ENCODE measurements at places on chromosomes 4 and X.

DNA sequence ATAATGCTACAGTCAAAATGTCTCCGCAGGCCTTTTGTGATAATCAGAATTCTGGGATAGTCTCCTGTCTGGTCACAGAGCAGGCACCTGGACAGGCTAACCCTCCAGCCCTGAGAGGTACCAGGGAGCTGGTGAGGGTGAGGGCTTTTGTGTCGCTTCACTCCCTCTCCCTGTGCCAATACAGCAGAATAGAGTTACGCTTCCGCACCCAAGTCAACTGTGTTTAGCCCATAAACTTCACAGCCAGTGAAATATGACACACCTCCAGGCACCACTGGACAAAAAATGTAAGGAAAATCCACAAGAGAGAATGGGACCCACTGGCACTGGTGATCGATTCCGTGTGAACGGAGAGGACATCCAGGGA is 1.3 kb downstream of the GAK start:
- no peak for DNase-seq

- DNase-seq: no peak
Observed at GRCh38 chrX:13014111-13015096, 30.0 kb downstream of the FAM9C start.

- no peak for DNase-seq
Observed at GRCh38 chrX:13936521-13937225, 93.0 kb downstream of the GEMIN8 start.

DNA sequence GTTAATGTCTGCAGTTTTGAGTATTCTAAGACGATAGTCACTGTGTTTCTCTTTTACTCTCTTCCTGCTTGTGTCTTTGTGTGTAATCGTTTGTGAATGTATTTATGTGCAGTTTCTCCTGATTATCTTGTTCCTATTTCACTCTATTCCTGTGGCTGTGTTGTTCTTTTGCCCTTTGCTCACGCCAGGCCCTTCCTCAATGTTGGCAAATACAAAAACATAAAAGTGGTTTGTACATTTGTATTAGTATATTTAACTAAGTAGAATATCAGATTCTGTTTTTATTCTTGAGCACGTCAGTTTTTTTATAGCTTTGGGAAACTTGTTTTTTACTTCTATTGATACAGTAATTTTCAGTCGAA is 107.6 kb upstream of the BMPR1B start:
- no peak for DNase-seq

DNA sequence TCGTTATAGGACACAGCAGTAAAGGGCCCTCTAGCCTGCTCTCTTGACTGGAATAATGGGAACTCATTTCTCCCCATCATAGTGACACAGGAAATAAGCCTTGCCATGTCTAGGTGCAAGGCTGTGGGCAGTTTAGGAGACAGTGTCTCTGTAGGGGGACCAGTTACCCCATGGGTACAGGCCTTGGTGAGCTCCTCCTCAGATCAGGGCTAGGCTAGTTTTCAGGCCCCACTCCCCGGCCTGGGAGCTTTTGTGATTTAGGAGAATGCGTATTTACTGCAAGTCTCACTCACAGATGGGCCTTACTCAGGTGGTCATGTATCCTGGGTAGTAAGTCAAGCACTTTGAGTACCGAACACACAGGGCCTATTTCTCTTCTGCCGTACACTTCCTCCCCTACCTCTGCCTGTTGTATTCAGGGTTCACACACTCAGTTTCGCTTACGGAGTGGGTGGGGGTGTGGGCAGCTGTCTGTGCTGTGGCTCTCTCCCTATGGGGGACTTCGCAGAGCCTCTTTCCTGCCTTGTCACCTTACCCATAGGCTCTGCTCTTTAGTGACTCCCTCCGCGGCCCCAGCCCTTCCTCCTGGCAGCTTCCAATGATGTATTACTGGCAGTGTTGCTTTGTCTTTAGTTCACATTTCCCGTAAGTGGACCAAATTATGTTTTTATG is 34.2 kb downstream of the FAM193A start:
- peak; percentile 30 for DNase-seq

All from GM12878 (cell line).